OCI-M1 (cell line): ENCODE measurements at places on chromosomes 3 and 15.

- DNase-seq, result peak; percentile 28
Measured at GRCh38 chr3:124812291-124813265, 74.6 kb downstream of the ITGB5 start.

- no peak for DNase-seq
Measured at GRCh38 chr3:129555616-129556357, 12.8 kb downstream of the H1-8 start.

DNA sequence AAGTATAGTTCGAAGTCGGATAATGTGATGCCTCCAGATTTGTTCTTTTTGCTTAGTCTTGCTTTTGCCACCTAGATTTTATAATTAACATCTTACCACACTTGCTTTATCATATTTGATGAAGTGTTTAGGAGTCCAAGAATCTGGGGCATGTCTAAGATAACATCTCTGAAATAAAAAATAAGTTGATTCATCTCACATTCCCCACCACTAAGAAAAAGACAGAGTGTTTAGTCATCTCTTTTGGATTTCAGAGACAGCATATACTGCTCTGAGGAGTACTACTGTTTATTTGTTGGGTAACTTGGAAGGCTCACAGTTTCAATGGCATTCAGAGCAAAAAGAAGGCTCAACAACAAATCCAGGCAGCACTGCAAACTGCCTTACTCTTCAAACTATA is 324.2 kb upstream of the ATP11B start:
- DNase-seq, result no peak

- no peak for DNase-seq
Measured at GRCh38 chr3:139448104-139448503, 28.2 kb downstream of the RBP2 start.

DNA sequence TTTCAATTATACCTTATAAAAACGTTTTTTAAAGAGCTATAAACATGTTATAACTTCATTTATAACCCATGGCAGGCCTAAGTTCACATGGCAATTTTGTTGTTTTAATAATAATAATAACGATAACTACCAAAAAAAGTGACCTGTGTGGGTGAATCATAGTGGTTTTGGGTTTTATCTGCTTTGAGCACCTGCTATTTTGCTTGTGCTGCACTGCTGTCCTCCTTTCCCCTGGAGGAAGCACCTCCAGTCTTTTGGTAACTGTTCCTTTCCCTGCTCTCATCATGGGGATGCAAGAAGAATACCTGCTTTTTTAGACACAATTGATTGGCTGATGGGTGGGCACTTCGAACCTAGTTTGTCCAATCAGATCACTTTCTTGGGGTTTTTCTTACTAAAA is 388.0 kb upstream of the TBL1XR1 start:
- DNase-seq, result peak; percentile 3

GRCh38 chr3:44561076-44561475 is 6.1 kb downstream of the ZKSCAN7 start:
- no peak for DNase-seq

GRCh38 chr3:118890206-118890605 is 144.4 kb downstream of the IGSF11 start:
- DNase-seq, result no peak

GRCh38 chr3:142647856-142648255 is 51.7 kb downstream of the PLS1 start:
- no peak for DNase-seq

- DNase-seq, result no peak
Measured at GRCh38 chr3:170057550-170057949, 19.8 kb downstream of the GPR160 start.

DNA sequence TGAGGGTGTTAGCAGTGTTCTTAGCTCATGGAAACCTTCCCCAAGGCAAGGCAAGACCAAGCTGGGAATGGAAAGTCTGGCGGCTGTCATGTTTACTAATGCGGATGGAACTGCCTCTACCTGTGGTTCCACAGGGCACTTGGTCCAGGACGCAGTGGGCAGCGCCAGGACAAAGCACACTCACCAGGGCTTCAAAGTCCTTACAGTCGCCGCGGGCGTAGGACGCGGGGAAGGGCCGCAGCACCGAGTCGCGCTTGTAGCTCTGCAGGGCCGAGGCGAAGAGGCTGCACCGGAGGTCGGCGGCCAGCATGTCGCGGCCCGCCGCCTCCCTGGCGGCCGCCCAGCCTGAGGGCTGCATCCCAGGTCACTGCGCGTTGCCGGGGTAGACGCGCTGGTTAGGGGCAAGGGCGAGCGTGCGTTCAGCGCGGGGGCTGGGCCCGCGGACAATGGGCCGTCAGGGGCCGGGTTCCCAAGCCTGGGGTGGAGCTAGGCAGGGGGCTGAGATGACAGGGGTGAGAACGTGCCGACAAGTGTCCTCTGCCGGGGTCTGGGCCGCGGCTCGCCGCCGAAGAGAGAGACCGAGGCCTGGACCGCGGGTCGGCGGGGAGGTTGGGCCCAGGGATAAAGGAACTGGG is 497 bp downstream of the PARP16 start:
- DNase-seq, result peak; percentile 65

DNA sequence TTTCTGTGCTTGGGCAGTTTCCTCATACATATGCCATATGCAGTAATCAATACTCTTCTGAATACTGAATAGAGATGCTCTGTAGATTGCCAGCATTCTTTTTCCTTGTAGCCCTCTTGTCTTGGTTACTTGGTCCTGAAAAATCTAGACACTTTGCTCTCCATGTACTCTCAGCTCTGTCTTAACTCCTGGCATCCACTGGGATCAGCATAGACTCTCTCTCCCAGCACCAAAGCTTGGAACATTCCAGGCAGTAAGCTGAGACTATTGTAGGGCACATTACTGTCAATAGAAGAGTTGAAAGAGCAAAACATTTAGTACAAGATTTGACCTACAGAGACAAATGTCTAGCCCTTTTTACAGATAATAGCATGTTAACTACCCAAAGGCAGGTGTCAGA is 1100.3 kb downstream of the TBL1XR1 start:
- DNase-seq, result no peak

GRCh38 chr3:26712211-26713026 is 89.8 kb downstream of the LRRC3B start:
- peak; percentile 82 for DNase-seq

DNA sequence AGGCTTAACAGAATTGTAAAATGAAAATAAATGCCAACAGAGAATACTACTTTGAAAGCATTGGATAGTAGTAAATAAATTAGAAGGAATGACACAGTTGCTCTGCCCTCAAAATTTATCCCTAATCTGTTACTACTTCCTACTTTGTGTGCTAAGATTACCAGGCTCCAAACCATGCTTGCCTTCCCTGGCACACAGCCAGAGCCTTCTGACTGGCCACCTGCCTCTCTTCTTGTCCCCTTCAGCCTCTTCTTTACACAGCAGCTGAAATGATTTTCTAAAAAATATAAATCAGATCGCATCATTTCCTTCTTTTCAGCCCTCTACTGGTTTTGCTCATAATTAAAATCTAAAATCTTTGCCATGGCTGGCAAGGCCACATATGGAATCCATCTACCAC is 334.1 kb downstream of the FHIT start:
- peak; percentile 66 for DNase-seq

- no peak for DNase-seq
Measured at GRCh38 chr15:41043276-41043951, 72.7 kb downstream of the INO80 start.

DNA sequence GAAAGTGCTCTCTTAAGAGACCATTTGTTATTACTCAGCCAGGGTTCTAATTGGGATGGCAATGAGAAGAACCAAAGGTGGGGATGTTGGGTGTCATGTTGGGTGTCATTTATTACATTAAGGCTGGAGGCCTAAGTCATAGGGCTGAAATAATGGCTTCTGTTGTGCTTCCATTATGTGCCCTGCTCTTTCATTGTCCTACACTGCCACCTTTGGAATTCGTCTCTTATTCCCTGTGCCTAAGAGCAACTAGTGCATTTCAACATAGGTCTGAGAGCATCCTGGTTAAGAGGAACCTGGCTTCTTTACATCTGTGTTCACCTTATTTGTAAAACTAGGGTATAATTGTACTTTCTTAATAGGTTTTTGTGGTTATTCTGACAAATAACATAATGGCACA is 32.2 kb downstream of the RIOX2 start:
- DNase-seq, result peak; percentile 32

- no peak for DNase-seq
Measured at GRCh38 chr15:32957219-32957618, 237.3 kb downstream of the FMN1 start.

DNA sequence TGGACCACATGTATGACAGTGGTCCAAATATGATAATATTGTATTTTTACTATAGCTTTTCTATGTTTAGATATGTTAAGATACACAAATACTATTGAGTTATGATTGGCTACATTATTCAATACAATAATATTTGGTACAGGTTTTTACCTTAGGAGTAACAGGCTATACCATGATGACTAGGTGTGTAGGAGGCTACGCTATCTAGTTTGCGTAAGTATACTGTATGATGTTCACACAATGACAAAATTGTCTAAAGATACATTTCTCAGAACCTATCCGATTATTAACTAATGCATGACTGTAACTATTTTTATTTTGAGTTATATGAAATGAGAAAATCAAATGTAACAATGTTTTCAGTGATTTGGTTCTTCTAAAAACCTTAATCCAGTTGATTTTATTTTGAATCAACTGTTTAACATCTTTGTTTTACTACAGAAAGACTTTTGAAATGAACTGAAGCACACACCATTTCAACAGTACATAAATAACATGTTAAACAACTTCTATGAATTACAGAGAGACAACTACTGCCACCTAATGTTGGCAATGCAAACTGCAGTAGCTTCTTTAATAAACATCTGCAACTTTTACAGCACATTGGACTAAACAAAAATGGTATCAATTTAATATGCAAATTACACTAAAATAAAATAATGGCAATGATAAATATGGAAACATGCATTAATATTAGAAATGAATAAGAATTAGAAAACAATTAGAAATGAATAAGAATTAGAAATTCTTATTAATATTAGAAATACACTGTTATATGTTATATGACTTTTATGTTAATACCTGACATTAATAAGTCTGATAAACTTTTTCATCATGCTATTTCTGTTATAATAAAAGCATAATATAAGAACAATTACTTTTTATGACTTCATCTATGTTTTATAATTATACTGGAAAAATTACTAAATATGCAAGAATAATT is 255.7 kb downstream of the MBNL1 start:
- peak; percentile 67 for DNase-seq

GRCh38 chr15:48112242-48112641 is 8.5 kb upstream of the SLC24A5 start:
- DNase-seq, result no peak

DNA sequence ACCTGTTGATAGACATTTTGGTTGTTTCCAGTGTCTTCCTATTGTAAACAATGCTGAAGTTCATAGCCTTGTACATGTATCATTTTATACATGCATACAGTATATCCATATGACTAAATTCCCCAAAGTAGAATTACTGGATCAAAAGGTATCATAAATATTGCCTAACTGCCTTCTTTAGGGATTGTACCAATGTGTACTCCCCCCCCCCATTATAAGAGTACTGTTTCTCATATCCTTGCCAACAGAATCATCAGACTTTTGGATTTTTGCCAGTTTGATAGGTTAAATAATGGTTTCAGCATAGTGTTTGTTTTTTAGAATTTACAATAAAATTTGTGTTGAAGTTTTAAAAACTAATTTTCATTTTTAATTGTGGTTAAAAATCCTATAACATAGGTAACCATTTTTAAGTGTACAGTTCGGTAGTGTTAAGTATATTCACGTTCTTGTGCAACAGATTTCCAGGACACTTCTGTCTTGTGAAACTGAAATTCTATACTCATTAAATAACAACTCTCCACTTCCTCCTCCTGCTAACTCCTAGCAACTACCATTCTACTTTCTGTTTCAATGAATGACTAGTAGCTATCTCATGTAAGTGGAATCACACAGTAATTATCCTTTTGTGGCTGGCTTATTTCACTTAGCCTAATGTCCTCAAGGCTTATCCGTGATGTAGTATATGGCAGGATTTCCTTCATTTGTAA is 30.8 kb upstream of the MAP3K13 start:
- DNase-seq, result peak; percentile 88

DNA sequence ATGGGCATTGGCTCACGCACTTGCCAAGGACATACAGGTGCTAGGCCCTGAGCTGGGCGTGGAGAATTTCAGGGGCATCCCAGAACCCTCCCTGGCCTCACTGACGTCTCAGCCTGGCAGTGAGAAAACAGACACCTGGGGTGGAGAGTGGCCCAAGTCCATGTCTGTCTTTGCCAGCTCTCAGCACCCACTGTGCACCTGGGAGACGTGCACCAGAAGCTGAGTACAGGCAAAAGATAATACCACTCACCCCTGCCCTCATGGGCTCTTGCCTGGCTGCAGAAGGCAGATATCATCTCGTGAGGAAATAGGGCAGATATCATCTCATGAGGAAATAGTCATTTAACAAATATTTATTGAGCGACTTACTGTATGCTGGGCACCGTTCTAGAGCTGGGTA is 8.0 kb downstream of the LOXL1 start:
- no peak for DNase-seq

- no peak for DNase-seq
Measured at GRCh38 chr15:68348081-68348480, 70.5 kb downstream of the FEM1B start.

GRCh38 chr15:77085297-77085696 is 14.4 kb upstream of the TSPAN3 start:
- peak; percentile 58 for DNase-seq

DNA sequence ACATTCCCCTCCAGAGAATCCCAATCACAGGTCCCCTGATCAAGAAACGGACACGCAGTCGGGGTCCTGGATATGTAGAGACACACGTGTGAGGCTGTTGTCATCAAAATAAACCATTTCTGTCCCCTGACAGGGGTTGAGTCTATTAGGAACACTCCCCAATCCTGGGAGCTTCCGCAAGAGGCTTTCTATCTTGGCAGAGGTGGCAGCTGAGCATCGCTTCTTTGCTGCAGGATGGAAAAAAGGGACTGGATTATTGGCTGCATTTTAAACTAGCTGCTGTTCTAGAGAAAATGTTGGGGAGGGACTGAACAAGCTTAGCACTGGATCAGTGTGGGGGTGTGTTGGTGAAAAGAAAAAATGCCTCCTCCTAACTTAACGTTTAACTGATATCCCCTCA is 2.5 kb upstream of the CNTN4 start:
- no peak for DNase-seq

- DNase-seq, result peak; percentile 18
Measured at GRCh38 chr3:118380576-118380975, 654.1 kb downstream of the IGSF11 start.

- no peak for DNase-seq
Measured at GRCh38 chr3:108500728-108501127, 9.7 kb downstream of the MYH15 start.

- DNase-seq, result no peak
Measured at GRCh38 chr15:80034629-80035028, 24.8 kb upstream of the ZFAND6 start.

GRCh38 chr3:179177611-179178010 is 29.5 kb downstream of the PIK3CA start:
- no peak for DNase-seq

- DNase-seq, result peak; percentile 44
Measured at GRCh38 chr3:168250415-168250861, 154.7 kb upstream of the GOLIM4 start.

DNA sequence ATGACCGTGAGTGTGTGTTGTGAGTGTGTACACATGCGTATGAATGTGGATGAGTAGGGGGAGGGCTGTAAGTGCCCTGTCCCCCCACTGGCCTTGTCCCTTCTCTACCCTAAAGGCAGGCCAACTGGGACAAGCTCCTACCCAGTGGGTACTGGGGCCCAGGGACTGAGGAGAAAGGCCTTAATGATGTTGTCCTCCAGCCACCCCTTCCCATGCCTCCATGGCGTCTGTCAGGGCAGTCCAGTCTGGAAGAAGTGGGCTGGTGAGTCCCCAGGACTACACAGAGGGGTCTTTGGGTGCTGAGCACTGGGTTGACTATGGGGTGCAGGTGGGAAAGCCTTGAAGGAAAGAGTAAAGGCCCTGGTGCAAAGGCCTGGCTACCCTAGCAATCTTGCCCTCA is 16.9 kb upstream of the CORO2B start:
- DNase-seq, result no peak
